ENCODE measurements at places on chromosomes 5 and 9.

DNA sequence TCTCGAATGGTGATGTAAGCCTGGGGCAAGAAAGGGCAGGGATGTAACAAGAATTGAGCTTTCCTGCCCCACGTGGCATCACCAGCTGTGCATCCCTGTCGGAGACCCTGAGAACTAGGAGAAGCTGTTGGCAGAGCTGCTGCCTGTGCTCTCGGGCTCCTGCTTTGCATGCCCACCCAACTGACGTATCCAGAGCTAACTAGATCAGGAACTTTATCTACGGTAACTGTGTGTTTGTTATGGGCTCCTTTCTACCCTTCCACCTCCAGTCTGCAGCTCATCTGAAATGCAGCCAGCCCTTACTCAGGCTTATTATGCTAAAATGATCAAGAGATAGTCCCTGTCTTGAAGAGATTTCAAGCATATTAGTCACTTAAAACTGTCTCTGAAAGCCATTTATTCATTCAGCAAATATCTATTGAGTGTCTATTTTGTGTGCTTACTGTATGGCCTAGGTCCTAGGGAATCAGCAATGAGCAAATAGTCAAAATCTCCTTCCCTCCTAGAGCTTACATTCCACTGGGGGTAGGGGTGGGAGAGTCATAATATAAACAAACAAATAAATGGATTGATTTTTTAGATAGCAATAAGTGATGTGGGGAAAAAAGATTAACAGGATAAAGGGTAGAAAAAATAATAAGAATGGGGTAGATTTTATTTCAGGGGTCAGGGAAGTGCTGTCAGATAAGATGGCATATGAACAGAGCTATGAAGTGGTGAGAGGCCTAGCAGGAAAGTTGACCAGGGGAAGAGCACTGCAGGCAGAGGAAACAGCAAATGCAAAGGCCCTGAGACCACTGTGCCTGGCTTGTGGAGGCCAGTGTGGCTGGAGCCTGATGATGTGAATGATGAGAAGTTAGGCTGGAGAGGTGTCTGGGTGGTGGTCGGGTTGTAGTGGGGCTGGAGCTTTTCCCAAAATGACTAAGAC is 118.2 kb downstream of the GALNT10 start:
- DNase-seq = no peak

GRCh38 chr5:76219636-76220035 is 136.5 kb downstream of the SV2C start:
- no peak for DNase-seq

GRCh38 chr9:132237481-132237880 is 75.6 kb downstream of the NTNG2 start:
- no peak for DNase-seq

DNA sequence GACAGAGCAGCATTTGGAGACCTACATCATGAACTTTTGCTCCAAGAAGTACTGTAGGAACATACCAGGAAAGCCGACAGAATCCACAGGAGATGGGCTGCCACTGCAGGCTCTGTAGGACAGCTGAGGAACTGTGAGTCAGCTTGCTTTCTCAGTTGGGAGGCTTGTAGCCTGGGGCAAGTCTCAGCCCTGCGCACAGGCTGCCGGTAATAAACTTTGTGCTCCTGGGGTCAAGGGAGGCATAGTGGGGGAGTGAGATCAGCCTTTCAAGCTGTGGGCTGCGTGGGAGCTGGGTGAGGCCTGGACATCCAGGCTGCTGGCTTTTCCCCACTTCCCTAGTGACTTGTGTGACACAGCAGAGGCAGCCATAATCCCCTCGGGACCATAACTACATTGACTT is 718.0 kb upstream of the CDH10 start:
- DNase-seq = no peak

- no peak for DNase-seq
These were observed 54.1 kb upstream of the CEMIP2 start for GRCh38 chr9:71822456-71822855.

DNA sequence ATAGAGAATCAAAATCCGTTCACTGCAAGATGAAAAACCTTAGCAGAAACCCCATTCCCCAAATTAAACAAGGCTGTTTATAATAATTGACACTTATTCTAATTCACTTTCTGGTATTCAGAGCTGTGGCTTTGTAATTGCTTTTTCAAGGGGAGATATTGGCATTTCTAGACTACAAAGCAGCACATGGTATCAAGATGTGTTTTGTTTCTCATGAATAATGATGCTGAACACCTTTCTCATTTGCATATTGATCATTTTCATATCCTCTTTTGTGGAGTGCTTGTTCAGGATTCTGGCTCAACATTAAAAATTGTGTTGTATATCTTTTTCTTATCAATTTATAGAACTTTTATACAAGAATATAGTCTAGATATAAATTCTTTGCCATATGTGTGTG is 22.4 kb upstream of the ANKRD55 start:
- no peak for DNase-seq

- no peak for DNase-seq
These were observed 221.7 kb downstream of the FGF10 start for GRCh38 chr5:44167540-44167939.

GRCh38 chr5:147557876-147558745 is 48.2 kb upstream of the DPYSL3 start:
- DNase-seq = no peak

DNA sequence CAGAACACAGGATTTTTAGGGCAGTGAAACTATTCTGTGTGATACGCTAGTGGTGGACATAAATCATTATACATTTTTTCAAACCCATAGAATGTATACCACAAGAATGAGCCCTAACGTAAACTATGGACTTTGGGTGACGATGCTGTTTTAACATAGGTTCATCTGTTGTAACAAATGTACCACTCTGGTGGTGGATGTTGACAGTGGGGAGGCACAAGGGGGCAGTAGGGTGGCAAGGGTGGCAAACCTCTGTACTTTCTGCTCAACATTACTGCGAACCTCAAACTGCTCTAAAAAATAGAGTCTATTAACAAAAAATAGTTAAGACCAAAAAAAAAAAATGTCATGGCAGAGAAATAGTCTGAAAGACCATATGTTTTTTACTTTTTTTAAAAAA is 9.1 kb upstream of the MVB12B start:
- peak; percentile 50 for DNase-seq

GRCh38 chr5:160278343-160278742 is 34.0 kb downstream of the CCNJL start:
- DNase-seq = no peak

DNA sequence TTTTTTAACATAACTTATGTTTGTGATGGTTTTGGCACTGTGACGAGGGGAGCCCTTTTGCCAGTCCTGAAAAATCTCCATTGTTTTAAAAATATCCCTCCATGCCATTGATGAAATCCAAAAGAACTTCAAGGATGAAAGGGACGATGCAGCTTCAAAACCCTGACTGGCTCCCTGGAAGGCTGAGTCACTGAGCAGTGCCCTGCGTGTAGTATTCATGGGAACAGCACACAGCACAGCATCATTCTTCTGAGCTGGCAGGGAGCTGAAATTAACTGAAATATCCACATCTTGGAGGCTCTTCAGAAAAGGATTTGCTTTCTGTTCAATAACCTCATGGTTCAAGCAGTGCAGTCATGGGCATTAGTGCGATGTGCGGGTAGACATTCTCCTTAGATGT is 29.7 kb downstream of the PDE4D start:
- DNase-seq = no peak

GRCh38 chr5:143019614-143020515 is 249.7 kb downstream of the ARHGAP26 start:
- DNase-seq = no peak

DNA sequence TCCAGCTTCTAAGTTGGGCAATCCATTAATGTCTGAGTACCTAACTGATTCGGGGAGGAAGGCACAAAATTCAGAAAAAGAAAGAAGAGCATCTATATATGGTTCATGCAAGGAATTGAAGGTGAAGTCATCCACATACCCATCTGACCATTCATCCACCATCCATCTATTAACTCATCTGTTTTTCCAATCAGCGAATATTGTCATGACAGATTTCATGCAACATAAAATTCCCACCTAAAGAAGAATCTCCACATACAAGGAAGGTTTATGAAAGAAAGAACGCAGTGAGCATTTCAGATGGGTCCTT is 164.7 kb downstream of the GRIA1 start:
- no peak for DNase-seq

GRCh38 chr5:174325431-174325830 is 279.9 kb downstream of the NSG2 start:
- no peak for DNase-seq

- no peak for DNase-seq
These were observed 52.6 kb downstream of the RAI14 start for GRCh38 chr5:34708777-34709176.

GRCh38 chr5:61702784-61703183 is 370.7 kb downstream of the ZSWIM6 start:
- DNase-seq = no peak

DNA sequence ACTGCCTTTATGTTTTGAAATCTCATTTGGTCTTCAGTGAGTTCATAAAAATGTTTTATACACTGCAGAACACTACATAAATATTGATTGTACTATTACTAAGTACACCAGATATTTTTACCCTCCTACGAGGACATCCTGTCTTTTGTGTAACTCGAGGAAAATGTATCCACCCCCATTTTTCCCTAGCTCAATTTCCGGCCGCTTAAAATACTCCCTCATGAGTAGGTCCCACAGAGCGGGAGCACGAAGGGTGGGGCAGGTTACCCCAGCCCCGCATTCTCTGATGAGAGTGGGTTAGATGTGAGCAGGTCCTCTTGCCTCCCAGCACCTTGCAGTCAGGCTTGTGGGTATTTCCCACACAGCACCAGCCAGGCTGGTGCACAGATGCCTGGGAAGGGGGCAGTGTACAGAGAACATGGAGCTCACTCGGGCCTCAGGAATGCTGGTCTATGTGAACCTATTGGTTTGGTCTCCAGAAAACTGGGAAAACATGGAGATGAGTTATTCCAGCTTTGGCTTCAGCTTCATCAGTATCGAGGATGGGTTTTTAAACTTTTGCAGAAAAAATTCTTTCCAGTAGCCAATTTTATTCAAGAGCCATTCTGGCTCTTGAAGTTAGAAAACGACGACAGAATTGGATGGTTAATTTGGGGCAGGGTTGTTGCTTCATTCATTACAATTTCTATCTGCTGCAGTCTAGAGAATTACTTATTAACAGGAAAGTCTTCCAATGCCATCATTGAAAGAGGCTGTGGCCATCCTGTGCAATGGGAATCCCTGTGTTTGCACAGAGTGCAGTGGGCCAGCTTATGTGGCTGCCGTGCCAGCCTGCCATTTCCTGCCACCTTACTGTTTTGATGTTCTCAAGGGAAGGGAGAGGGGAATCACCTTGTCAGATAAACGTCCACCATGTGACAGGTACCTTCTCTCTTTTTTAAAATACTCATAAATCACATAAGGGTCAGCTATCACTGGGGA is 73.2 kb downstream of the WDR41 start:
- DNase-seq = no peak

GRCh38 chr9:99035313-99035712 is 69.6 kb upstream of the TGFBR1 start:
- DNase-seq = no peak

GRCh38 chr5:133362438-133362837 is 249.9 kb downstream of the FSTL4 start:
- no peak for DNase-seq

DNA sequence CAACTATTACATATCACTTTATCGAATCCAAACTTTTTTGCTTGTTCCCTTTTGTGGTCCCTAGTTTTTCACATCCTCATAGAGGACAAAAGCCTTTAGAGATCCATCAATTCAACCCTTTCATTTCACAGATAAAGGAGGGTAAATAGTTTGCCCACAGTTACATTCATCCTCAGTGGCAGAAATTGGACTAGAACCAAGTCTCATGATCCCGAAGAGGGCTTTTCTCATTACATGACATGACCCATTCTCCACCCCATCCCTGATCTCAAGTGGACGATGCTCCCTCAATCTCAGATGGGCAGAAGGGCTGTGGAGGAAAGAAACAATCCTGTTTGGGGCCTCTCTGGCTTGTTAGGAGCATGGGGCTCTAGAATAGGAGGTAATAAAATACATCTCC is 23.1 kb downstream of the TICAM2 start:
- DNase-seq = no peak

DNA sequence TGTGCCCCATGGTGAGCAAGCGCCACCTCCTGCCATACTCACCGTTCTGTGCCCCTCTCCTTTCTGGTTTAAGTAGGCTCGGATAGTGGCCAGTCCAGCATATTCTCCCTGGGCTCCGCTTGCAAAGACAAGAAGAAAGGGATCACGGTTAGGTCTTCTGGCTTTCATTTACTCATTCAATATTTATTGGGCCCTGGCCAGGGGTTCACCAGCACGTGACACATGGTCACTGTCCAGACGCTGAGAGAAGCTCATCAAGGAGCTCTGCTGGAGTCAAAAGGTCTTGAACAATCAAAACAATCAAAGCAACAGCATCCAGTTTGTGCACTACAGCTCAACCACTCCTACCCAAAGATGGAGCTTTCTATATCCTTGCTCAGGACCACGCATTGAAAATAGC is 80.2 kb downstream of the GLDC start:
- DNase-seq = no peak

DNA sequence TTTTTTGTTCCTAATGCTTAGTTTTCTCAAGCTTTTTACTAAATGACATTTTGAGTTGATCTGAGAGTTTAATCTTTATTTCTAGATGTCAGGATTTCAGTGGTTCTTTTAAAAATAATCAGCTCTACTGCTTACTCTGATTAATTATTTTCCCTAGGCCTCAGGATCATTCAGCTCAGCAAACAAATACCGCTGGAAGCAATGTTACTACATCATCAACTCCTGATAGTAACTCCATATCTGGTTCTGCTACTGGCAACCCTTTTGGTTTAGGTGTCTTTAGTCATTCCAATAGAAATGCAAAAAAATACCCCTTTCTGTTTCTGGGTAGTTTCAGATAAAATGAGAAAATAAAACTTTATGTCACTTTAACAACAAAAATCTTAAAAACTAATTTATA is 5.6 kb upstream of the IDNK start:
- DNase-seq = no peak

DNA sequence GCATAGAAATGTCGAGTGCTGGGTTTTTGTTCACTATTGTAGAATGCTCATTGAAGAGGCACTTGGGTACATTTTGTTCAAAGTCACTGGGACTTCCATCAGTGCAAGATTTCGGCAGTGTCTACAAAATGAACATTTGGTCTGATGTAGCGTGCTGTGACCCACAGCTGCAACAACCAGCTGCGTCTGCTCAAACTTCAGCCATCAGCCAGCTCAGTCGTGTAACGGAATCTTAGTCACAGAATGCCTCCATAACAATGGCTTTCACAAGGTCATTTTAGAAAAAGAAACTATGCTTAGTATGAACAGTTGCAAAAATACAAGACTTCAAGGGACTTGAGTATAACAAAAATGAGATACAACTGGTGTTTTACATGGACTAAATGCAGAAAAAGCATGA is 828.1 kb upstream of the GRAMD2B start:
- no peak for DNase-seq

Measured in activated T-cell treated with anti-CD3 and anti-CD28 coated beads, Interleukin-2, amount 50 U/mL, for 1 hour (primary cell).